ENCODE measurements at places on chromosomes 4 and X.

DNA sequence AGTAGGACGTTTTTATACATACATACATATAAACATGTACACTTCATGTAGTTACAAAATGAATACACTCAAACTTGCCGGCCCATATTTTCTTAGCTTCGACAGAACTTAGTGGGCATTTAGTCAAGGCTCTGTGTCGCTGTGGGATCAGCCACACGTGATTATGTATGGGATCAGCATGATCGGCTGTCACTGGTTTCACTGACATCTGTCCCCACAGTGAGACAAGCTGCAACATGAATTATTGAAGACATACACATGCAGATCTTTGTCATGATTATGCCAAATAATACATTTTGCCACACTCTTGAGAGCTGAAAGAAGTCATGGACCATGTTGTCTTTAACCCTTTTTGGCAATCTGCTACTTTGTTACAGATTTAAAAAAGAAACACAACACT, 38.2 kb upstream of the NAA11 start:
- DNase-seq = no peak

DNA sequence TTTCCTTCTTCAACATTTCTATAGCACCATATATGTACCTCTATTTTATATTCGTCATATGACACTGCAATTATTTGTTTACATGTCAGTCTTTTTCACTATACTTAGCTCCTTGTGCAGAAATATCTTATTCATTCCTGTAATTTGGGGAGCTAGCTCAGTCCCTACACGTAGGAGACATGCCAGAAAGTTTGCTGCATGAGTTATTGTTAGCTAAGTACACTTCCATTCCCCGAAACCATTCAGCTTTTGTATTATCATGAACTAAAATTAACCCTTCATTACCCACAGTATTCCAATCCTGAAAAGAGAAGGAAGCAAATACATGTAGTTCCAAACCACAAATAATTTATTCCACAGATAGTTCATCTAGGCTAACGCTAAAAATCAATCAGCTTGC, 10.2 kb downstream of the CBR4 start:
- DNase-seq = no peak

- DNase-seq = peak; percentile 19
Measured at GRCh38 chr4:56424697-56425514, 10.5 kb downstream of the PPAT start.

GRCh38 chrX:77484045-77484444, 36.9 kb downstream of the FGF16 start:
- no peak for DNase-seq

DNA sequence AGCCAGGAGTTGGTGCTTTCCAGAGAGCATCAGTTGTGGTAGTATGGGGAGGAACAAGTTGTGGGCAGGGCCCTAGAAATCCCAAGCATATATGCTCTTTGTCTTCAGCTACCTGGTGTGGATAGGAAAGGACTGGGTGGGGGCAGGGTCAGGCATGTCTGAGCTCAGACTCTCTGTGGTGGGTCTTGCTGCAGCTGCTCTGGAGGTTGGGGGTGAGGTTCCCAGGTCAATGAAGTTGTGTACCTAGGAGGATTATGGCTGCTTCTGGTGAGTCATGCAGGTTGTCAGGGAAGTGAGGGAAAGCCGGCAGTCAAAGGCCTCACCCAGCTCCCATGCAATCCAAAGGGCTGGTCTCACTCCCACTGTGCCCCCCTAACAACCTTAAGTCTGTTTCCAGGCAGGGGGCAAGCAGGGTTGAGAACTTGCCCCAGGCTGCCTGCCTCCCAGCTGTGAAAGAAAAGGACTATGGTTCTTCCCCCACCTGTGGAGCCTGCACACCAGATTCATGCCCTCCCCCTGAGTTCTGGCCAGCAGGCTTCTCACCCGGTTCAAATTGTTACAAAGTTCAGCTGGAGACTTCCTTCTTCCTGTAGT, 30.4 kb upstream of the QRFPR start:
- no peak for DNase-seq

- peak; percentile 36 for DNase-seq
Measured at GRCh38 chr4:185587427-185588161, 52.3 kb upstream of the PDLIM3 start.

GRCh38 chr4:763922-764321, 58.3 kb downstream of the PCGF3 start:
- DNase-seq = no peak

GRCh38 chr4:72376901-72377300, 192.1 kb downstream of the ADAMTS3 start:
- no peak for DNase-seq

- DNase-seq = no peak
Measured at GRCh38 chrX:1598876-1599790, 7.7 kb downstream of the AKAP17A start.
